Adrenal gland (tissue), 19 donors: ENCODE measurements at places on chromosomes 3 and 15.

- no peak for DNase-seq
These were observed 727.5 kb downstream of the TBL1XR1 start for GRCh38 chr3:176469694-176470205.

DNA sequence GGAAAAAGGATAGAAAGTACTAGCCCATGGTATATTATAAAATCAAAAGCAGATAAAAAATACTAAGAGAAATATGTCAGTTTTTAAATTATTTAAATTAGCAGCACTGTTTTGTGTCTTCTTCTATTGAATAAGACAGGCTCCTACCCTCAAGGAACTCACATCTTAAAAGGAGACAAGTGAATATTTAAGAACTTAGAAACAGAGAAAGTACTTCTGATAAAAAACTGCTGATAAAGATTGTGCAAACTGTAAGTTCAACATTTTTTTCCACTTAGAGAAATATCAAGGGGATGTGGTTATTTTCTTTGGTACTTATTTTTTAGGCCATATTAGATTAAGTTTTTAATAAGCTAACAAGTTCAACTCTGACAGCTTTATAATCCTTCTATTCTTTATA lies 3.0 kb upstream of the ANKRD28 start:
- DNase-seq = no peak

GRCh38 chr3:181354140-181354539 lies 357.6 kb upstream of the SOX2 start:
- DNase-seq = no peak

DNA sequence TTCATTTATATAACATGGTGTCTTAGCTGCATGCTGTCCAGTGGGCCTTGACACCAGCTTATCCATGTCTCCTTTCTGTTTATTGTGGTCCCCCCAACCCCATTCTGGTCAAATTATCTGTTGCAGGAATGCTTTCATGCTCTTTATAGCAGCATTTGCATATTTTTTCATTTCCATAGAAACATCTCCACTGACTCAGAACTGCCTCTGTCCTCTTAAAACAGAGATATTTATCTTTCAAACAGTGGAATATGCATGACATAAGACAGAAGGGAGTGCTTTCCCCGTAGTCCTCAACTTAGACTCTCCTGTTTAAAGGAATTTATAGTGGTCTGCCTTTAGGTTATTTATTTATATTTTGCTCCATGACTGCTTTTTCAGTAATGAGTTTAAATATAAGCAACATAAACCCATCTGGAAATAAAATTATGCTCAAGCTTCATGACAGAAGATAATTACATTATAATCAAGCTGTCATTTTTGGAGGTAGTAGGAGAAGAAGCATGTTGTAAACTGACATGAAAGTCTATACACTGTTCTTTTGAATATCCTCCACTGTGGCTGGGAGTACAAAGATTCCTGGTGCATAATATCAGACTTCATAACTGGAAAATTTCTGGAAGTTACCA lies 179.5 kb upstream of the CD96 start:
- no peak for DNase-seq

GRCh38 chr15:92012368-92012629 lies 158.8 kb downstream of the SLCO3A1 start:
- peak; percentile 58 for DNase-seq

- DNase-seq = no peak
These were observed 30.3 kb upstream of the SPESP1 start for GRCh38 chr15:68900027-68900426.

GRCh38 chr3:118792191-118792590 lies 242.5 kb downstream of the IGSF11 start:
- DNase-seq = no peak

- no peak for DNase-seq
These were observed 27.9 kb downstream of the LNP1 start for GRCh38 chr3:100429187-100429716.

DNA sequence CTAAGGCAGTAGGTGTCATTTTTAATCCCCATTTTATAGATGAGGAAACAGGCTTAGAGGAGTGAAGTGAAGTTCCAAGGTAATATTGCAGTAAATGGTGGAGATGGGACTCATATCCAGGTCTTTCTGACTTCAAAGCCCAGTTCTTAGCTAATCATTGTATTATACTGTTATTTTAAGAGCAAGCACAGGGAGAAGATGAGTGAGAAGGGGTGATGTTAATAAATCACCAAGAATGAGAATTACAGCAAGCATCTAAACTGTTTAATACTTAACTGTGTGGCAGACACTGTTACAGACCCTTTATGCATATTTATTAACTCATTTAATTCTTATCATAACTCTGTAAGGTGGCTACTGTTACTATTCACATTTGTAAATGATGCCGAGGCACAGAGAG lies 61.2 kb downstream of the VPS8 start:
- DNase-seq = no peak

GRCh38 chr3:149393345-149394160 lies 16.1 kb upstream of the TM4SF1 start:
- peak; percentile 77 for DNase-seq

GRCh38 chr15:73897441-73898261 lies 24.3 kb downstream of the TBC1D21 start:
- DNase-seq = peak; percentile 67

DNA sequence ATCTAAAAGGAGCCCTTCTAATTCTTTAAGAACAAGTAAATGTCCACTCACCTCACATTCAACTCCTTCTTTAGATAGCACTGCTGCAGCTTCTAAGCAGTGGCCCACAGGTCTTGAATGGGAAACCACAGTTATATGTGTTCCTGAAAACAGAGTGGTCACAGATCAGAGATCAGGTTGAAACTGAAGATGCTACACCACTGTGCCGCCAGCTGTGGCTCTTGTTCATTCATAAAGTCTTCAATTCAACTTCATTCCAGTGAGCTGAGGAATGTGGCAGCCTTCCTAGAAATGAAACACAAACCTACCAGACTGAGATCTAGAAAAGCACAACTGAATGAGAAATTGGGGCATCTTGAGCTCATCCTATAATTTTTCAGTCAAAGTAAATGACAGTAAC lies 4.0 kb downstream of the PDHB start:
- DNase-seq = no peak

DNA sequence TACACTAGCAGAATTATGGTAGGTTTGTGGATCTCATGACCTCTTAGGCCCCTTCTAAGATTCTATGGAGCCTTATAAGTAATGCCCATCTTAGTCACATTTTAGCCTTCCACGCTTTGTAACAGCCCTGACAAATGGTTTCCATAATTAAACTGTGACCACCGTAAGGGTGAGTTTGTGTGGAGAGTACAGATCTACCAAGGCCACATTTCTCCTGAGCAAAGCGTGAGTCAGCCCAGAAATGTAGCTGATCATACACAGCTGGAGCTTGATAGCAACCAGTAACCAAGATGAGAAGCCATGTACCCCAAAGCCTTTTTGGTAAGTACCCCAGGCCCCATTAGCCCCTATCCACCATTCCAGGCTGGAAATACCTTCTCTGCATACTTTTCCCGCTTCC lies 31.7 kb downstream of the CHAC1 start:
- DNase-seq = peak; percentile 74

GRCh38 chr15:52247461-52247860 lies 48.1 kb downstream of the MYO5C start:
- no peak for DNase-seq

GRCh38 chr3:54963641-54964040 lies 35.8 kb upstream of the LRTM1 start:
- no peak for DNase-seq

- no peak for DNase-seq
These were observed 111.1 kb downstream of the FBXL22 start for GRCh38 chr15:63708126-63708772.

GRCh38 chr3:108201258-108201657 lies 21.0 kb downstream of the IFT57 start:
- DNase-seq = no peak

DNA sequence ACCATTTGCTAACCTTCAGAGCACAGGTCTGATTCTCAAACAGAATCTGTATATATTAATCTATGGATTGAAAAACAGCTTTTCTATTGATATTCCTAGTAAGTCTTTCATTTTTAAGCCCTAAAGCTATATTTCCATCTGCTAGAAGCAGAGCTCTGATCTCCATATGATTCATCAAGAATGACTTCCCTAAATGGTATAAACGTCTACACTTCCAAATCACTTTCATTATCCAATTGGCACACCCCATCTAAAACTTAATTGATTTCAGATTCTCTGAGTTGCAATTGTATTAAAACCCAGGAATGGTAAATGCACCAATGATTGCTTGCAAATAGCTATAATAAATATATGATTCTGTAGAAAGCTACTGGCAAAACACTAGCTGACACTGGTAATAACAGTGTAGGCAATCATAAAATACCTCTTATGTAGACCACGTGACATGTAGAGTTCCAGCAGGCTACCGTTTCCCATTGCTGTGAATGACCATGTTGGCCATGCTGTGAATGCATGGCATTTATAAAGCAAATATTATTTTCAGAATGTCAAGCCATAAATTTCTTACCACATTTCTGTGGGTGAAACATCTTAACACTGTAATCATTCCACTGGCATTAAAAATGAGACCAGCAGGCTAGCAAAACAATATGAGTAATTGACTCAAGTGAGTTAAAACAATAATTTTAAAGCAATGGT lies 226.0 kb downstream of the ZMAT3 start:
- no peak for DNase-seq

DNA sequence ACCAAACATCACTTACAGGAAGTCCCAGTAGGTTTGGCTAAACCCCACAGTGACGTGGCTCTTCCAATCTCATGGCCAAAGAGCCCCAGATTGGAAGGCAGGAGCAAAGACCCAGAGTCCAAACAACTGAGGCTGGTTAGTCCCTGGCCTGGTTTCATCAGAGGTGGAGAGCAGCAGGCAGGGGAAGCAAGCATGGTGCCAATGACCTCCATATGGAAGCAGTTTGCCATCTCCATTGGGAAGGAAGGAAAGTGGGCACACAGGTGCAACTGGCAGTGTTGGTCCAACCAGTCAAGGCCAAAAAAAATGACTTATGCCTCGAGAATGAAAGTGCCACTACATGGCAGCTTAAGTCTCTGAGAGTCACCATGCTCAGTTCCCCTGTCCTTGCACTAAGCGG lies 175.9 kb downstream of the NTRK3 start:
- DNase-seq = no peak

GRCh38 chr3:20401253-20401652 lies 215.2 kb upstream of the SGO1 start:
- DNase-seq = no peak

DNA sequence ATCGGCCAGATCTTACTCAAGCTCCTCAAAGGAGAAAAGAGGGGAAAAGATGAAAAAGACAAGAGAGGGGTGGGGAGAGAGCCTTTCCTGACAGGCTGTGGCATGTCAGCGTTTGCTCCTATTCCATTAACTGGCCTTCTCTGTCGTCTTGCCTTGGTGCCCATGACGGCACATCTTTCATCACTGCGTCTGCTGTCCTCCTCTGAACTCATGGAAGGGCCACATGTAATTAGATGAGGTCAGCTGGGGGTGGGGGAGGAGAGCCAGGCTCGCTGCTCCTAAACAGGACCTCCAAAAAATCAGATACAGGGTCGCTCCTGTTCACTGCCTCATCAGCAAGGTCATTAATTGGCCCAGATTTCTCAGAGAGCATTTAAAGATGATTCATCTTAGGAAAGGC lies 49.7 kb downstream of the LRTM1 start:
- peak; percentile 74 for DNase-seq

DNA sequence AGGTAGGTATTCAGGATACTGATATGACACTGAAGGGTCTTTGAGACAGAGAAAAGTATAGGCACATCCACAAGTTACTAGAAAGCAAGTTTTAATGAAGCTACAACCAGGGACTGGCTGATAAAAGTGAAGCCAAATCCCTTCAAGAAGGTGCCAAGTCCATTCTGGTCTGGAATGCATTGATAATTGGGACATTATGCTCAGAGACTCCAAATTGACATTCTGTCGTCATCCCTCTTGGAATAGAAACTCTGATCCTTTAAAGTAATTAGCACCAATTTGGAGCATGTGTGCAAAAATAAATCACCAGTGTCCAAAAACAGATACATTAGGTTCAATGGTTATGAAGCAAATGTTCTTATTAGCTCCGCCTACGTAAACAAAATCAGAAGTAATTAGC lies 47.3 kb upstream of the BCL6 start:
- no peak for DNase-seq

GRCh38 chr3:19945534-19945933 lies 1.4 kb upstream of the RAB5A start:
- DNase-seq = no peak

DNA sequence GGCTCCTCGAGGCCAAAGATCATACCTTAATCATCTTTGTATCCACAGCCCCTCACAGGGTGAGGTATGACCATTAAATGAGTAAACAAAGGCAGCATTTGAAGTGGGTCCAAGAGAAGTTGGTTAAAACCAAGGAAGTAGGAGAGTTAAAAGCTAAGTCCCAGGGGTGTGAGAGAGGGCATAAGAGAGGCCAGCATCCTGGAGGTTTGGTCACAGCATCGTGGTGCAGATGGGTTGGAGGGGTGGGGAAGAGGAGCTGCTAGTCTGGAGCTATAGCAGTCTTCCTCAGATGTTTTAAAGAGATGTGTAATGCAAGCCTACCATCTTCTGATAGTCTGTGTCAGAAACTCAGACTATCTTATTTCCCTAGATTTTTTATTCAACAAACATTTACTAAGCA lies 155.2 kb downstream of the GHSR start:
- DNase-seq = no peak

GRCh38 chr15:69606921-69607500 lies 154.4 kb downstream of the RPLP1 start:
- no peak for DNase-seq

DNA sequence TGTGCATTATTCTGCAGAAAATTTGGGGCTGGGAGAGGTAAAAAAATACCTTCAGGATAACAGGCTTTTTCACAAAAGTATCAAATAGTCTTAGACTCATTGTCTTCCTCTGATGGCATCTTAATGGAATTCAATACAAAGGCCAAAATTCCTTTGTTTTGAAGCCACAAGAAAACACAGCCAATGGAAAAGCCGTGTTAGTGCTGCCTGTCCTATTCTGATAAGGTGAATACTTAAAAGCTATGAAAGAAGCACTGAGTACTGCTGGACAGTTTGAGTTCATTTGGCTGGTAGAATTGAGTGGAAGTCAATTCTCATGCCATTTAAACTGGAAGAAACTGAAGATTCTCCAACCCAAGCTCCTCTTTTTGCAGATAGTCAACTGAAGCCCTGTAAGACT lies 395.3 kb upstream of the TPRG1 start:
- DNase-seq = no peak

- DNase-seq = peak; percentile 19
These were observed 68.0 kb upstream of the ARL8B start for GRCh38 chr3:5054098-5054497.

DNA sequence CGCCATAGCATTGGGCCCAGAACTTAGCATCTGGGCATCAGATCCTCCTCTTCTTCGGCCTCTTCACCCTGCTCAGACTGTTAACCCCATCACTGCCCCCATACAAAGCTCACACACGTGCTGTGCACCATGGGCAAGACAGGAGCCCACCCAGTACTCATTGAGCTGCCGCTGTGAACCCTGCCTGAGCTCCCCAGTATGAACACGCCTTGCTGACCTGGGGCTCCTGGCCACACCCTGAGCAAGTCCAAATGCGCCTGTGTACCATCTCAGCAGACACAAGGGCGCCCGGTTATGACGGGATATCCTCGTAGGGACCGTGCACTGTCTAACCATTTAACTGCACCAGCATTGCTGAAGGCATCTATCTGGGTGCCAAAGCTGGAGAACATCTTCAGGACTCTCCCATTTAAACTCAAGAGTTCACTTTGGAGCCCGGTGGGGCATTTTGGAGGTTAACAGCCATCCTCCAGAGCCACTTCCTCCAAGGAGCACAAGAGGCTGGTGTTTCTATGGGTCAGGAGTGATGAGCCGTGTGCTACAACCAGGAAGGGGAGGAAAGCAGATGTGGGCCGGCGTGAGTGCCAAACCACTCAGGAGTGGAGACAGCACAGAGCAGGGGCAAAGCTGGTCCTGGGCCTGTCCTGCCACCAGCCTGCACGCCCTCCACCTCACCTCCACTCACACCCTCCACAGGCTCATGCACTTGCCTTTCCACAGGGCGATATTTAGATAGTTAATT lies 12.1 kb downstream of the PRR23E start:
- DNase-seq = no peak
